ENCODE measurements at places on chromosomes 7 and 10. TPM values are rescaled to one million over a fixed set of nuclear protein-coding genes. Genes with fewer than 3 reads are reported as not detected.

The SEC23IP gene
- total RNA-seq = 29.7 TPM

The LRRN3 gene
- total RNA-seq = 1.7 TPM

The MAGI2 gene
- not detected for total RNA-seq

The OR2A42 gene
- total RNA-seq = 0.30 TPM

The TMEM236 gene
- 0.10 TPM for total RNA-seq

The MMP21 gene
- total RNA-seq = 0.59 TPM

The MET gene
- total RNA-seq = not detected

The TSPAN15 gene
- 4.3 TPM for total RNA-seq
